Epithelial cell of alveolus of lung (primary cell): ENCODE measurements at places on chromosomes 2 and 18. TPM values are rescaled to one million over a fixed set of nuclear protein-coding genes. Genes with fewer than 3 reads are reported as not detected.

Gene FEV
- not detected in 2 replicates for total RNA-seq

Gene SPP2
- not detected in 2 replicates for total RNA-seq

Gene ANKRD62
- not detected in 2 replicates for total RNA-seq

Gene CYBRD1
- 37.9 and 129 TPM in 2 replicates for total RNA-seq

Gene CFAP53
- total RNA-seq, result 0.39 and 0.64 TPM in 2 replicates

Gene TTL
- total RNA-seq, result 20.9 and 47.4 TPM in 2 replicates

Gene UGT1A8
- total RNA-seq, result not detected in 2 replicates

Gene INHBB
- 0.32 TPM in 1 of 2 replicates, not detected in the other for total RNA-seq

Gene RAX
- not detected in 2 replicates for total RNA-seq
